ENCODE measurements at places on chromosomes 1 and 21.

- no peak for DNase-seq
These were observed 504 bp upstream of the SDHC start for GRCh38 chr1:161313554-161314200.

DNA sequence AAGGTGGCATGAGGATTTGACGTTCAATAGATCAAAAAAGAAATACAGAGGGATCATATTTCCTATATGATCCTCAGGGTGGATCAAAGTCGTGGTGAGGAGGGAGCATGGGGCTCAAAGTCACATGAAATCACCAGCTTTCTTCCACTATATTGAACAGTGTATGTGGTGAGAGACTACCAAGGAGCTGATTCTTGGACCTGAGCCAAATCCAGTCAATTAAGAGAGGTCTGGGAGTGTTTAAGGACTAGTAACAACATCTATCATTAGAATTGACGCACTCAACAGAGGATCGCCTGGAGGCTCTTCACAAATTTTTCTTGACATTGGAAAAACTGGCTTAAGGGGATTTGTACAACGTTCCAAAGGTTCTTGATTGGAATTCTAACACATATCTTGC lies 267.7 kb upstream of the PROX1 start:
- DNase-seq: no peak

DNA sequence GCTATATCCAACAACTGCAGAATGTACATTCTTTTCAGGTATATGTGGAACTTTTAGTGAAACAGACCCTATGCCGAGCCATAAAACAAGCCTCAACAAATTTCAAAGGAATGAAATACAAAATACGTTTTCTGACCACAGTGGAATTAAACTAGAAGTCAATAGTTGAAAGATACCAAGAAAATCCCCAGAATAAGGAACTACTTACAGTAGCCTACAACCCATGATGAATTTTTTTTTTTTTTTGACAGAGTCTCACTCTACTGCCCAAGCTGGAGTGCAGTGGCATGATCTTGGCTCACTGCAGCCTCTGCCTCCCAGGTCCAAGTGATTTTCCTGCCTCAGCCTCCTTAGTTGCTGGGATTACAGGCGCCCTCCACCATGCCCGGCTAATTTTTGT lies 83.4 kb downstream of the RUNX3 start:
- no peak for DNase-seq

DNA sequence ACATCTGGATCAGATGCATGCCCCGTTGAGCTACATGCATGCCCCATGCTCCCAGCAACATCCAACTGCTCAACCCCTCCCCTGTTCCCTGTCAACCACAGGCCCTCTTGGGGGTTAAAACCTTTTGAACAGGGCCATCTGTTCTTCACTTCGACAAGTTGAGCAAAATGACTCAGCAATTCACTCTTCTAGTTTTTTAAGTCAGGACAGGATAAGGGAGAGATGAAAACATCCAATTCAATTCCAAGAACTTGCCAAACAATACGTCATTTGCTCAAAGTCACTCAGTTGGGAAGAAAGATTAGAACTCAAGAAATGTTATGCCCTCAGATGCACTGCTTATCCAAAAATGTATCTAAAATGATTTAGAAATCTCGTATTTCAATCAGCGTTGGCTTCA lies 46.1 kb upstream of the MTF2 start:
- no peak for DNase-seq

DNA sequence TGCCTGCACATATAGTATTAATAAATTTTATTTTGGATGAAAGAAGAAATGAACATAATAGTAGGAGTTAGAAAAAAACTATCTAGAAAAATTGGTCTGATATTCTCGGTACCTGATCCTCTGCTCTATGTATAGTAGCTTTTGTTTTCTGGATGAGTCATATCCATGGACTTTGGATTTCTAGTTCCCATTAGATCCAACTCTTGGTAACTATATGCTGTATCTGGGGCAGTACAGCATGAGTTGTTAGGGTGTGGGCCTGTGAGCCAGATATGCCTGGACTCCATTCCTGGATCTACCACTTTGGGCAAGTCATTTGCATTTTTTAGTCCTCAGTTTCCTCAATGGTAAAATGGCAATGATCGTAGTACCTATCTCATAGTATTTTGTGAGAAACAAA lies 372.2 kb upstream of the PKN2 start:
- no peak for DNase-seq

DNA sequence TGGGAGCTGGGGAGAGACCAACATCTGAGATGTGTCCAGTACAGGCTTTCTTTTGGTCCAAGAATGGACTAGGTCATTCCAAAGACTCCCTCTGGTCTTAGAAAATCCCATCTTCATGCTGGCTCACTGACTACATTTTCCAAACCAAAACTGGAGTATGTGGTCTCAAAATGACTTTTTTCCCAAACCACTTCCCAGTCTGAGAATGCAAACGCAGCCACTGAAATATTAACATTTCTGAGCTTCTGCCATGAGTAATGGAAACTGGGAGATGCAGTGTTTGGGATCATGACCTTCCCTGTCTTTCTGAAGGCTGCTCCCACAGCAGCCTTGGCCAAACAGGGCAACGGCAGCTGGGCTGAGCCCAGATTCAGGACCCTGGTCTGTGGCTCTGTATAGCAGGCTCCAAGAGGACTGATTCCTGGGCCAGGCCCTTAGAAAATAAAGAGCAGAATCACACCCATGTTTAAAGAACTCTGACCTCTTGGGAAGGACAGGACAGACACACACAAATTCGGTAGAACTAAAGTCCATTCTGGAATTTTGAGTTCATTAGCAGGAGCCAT lies 62.1 kb upstream of the CNTN2 start:
- no peak for DNase-seq

GRCh38 chr1:182453631-182454030 lies 3.7 kb downstream of the RGSL1 start:
- no peak for DNase-seq

- no peak for DNase-seq
These were observed 7.1 kb upstream of the CLEC20A start for GRCh38 chr1:178503849-178504248.

GRCh38 chr1:41728403-41729202 lies 190.1 kb downstream of the HIVEP3 start:
- no peak for DNase-seq

- no peak for DNase-seq
These were observed 1291.5 kb upstream of the B3GALT2 start for GRCh38 chr1:194477908-194478307.

GRCh38 chr1:152630596-152630995 lies 7.7 kb upstream of the LCE3A start:
- no peak for DNase-seq

GRCh38 chr1:201327687-201328240 lies 44.5 kb downstream of the PKP1 start:
- DNase-seq: no peak

- no peak for DNase-seq
These were observed 30.7 kb downstream of the IGFN1 start for GRCh38 chr1:201221201-201221846.

- no peak for DNase-seq
These were observed 54.3 kb downstream of the ZSWIM5 start for GRCh38 chr1:45152126-45152525.
